ENCODE measurements at places on chromosomes 13 and 19.

- DNase-seq = no peak
Measured at GRCh38 chr13:59686798-59687394, 476.8 kb downstream of the DIAPH3 start.

- no peak for DNase-seq
Measured at GRCh38 chr19:40055049-40055448, 982 bp downstream of the ZNF780B start.

DNA sequence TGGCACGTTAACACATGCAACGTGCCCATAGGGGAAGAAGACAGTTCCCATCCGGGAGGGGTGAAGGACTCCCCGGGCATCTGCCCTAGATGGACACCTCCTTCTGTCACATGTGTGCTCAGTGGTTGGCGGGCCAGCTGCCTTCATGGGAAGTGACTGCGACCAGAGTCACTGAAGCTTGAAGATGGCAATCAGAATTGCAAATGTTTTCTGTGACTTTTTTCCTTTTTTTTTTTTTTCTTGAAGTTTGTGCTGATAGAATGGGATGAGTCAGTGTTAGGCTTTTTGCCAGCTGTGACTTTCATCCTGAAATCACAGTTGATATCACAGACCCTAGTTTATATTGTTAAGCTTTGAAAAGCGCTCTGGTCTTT lies 109.2 kb upstream of the MCF2L start:
- DNase-seq = peak; percentile 31

DNA sequence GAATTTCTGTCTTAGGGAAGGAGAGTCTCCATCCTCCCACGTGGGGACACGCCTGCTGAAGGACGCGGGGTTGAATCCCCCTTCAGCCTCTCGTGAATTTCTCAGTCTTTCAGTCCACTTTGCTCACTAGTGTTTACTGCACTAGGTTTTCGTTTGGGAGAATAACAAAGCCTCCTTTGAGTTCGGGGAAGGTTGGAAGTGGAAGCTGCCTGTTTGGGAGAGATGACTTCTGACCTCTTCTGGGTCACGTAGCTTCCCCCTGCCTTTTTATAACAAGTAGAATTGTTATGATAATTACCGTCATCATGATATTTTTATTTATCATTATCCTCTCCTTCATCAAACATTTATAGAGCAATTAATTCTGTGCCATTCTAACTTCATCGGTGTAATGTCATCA lies 60.7 kb downstream of the ATP11A start:
- DNase-seq = no peak

DNA sequence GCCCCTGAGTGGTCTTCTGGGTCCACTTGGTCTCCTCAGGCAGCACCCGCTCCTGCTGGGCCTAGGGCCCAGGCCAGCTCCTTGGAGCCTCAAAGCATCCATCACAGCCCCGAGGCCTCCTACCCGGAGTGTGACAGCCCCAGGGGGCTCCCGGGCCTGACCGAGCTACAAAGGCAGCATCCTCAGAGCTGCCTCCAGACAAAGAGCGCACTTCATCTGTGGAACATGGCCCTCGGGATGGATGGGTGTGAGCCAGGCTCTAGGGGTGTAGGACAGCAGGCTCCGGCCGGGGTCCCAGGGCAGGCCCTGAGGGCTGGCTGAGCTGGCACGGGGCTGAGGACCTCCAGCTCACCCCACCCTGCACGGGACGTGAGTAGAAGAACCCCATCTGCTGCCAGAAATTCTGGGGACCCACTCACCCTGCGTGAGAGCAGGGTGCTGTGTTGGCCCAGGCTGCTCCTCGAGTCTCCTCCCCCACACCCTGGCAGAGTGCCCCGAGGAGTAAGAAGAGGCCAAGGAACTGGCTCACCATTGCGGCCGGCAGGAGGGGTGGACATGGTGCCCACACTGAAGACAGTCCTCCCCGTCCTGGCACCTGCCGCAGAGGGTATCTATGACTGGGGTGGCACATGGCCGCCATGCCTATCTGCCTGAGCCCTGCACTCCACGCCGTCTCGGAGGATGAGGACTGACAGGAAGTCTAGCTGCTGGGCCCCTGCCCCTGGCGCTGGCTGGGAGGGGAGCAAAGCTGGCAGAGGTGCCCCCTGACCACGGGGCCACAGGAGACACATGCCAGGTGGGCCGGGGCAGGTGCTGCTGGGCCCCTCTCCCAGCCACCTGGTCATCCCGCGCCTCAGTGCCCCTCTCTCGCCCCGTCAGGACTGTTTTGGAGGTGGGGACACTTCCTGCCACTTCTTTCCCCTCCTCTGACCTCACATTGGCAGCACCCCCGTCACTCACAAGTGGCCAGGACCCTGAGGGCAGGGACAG lies 22.3 kb downstream of the CEBPG start:
- DNase-seq = no peak

DNA sequence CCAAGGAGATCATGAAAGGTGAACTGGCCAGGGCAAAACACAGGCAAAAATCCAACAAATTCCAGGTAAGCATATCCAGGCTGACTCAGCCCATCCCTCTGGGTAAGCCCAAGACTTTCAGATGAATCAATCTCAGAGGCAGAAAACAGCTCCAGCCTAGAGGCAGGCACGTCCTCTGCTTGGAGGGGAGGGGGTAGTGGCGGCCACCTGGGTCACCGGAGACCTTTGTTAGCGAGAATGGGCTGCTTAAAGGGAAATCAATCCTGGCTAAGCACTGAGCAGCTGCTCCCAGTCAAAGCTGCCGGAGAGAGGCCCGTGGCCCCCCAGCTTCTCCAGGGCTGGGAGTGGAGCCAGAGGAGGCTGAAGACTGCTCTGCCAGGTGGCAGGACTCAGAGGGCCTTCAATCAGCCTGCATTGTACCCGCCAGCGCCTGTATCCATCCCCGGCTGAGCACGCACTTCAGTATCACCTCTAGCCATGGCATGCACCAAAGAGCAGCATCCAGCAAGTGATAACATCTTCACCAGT lies 48.2 kb downstream of the PIN1 start:
- peak; percentile 54 for DNase-seq

DNA sequence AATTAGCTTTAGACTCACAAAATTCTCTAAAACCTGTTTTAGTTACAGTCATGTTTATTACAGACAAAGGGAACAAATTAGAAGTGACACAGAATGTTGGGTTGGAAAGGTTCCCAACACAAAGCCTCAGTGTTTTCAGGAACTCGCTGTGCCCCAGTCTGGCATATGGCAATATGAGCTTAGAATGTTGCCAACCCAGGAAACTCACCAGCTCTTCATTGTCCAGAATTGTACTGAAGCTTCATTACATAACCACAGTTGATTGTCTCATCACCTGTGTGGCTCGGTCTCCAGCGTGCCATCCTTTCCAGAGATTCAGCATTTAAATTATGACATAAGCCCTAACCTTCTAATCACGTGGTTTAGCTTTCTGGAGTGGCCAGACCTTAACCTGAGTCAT lies 19.1 kb downstream of the ZNF264 start:
- peak; percentile 18 for DNase-seq

DNA sequence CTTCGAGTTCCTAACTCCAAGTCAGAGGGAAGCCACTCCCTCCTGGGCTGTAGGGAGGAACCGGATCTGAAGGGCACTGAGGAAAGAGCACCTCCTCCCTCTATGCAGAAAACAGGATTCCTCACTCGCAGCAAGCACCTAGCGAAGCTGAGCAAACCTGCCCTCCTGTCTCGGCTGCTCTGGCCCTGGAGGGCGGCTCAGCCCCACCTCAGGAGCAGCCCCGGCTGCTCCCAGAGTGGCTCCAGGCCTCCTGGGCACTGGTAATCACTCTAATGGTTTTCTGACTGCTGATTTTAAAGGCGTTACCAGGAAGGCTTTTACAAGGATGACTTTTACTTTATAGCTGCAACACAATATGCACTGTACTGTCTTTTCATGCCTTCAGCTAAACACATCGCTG lies 312.5 kb downstream of the TEX29 start:
- DNase-seq = no peak

DNA sequence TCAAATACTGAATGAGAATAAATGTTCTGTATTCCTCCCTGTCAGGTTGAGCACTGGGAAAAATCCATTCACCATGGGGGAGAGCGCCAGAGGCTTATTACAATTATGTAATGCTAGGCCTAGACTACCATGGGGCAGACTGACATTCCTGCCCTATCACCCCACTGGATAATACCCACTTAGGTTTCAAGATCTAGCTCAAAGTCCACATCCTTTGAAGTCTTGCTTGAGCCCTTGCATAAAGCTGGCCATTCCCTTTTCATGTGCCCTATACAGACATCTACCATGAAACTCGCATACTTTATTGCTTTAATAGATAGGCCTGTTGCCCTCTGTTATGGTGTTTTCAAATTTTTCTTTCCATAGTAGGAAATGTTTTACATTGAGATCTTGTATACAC lies 149.3 kb downstream of the RGCC start:
- no peak for DNase-seq

- no peak for DNase-seq
Measured at GRCh38 chr13:39107561-39107960, 69.3 kb downstream of the NHLRC3 start.

- DNase-seq = peak; percentile 97
Measured at GRCh38 chr19:47096100-47096704, 17.4 kb downstream of the ZC3H4 start.

DNA sequence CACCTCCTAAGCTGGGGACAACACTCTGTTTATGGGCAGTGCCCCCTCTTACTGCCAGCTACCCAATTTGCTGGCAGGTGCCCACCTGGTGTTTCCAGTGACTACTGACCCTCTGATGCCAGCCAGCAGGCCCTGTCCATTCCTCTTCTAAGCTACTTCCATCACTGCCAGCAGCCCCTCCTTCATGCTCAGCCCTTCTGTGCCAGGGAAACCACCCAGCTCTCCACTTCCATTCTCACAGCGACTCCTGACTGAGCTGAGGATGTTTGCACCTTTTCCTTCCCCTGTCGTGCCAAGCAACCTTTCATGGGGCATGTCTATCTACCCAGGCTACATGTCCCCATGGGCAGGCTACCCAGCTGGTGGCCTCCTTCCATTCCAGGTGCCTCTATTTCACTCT lies 24.0 kb upstream of the ZNF492 start:
- DNase-seq = no peak

DNA sequence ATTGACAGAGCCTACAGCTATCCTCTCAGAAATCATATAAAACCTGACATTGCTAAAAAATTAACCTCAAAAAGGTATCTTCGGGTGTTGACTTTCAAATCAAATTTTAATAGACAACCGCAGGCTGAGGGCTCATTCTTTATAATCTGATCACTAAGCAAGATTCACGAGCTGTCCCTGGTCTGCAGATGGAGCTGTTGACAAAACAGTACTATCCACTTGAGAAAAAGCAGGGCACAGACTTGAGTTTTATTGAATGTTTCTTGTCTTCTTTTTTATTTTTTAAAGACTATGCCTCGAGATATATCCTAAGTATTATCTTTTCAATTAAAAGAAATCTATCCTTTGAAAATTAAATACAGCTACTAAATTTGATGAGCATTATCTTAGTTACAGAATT lies 540.5 kb downstream of the PCDH9 start:
- peak; percentile 47 for DNase-seq

DNA sequence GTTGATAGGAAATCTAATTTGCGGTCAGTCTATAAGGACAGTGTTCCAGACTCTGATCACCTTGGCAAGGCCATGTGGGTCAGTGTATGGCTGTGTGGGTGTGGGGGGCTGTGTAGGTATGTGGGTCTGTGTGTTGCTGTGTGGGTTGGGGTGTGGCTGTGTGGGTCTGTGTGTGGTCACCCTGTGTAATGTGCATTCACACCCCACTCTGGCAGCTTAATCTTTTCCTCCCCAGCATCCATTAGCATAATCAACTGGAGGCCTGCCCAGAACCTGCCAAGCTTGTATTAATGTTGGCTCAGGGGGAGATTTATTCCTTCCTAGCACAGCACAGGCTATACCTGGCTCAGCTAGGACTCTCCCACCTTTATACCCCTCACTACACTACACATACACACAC lies 203.2 kb downstream of the TUBA3C start:
- no peak for DNase-seq

- DNase-seq = no peak
Measured at GRCh38 chr19:35938282-35939224, 2.4 kb downstream of the LRFN3 start.
